ENCODE measurements at places on chromosomes 1 and 21. TPM values are rescaled to one million over a fixed set of nuclear protein-coding genes. Genes with fewer than 3 reads are reported as not detected.

Gene C4BPA
- not detected for total RNA-seq

Gene TMEM51
- total RNA-seq: 6.4 TPM

Gene ZYG11B
- 35.1 TPM for total RNA-seq

Gene KCNK1
- total RNA-seq: 6.3 TPM

Gene RNF186
- total RNA-seq: not detected

Gene RIPPLY3
- not detected for total RNA-seq

Gene COL11A1
- total RNA-seq: 1.00 TPM

Gene LDLRAD1
- not detected for total RNA-seq

Gene SH2D2A
- total RNA-seq: 3.4 TPM

DNA sequence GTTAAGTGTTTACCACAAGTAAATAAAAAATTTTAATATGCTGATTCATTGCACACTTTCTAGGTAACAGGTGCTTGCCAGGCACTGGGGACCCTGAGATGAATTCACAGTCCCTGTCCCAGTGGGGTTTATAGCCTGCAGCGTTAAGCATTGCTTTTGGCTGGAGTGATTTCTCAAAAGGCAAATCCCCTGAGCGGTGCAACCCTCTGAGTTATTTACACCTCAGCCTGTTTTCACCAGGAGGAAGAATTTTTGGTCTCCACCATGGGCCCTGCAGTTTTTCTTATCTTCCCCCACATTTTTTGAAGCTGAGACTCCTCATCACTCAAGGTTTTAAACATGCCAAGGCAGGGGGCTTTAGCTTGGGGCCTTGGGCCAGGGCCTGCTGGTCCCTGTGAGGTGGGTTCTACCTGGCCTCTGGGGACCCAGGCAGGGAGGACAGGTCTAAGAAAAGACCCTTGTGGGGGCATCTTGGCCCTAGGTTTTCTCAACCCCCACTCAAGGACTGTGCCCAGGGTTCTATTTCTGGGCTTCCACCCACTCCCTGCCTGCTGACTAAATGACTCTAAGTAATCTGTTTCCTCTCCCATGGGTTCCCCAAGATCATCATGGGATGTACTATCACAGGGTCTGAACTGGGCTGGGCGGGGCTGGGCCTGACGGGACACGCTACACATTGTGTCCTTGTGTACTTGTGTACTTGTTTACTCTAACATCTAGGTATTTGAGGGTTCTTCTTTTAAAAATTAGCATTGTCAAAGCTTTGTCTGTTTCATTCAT lies 10.2 kb upstream of the CHIT1 start:
- no peak for DNase-seq

DNA sequence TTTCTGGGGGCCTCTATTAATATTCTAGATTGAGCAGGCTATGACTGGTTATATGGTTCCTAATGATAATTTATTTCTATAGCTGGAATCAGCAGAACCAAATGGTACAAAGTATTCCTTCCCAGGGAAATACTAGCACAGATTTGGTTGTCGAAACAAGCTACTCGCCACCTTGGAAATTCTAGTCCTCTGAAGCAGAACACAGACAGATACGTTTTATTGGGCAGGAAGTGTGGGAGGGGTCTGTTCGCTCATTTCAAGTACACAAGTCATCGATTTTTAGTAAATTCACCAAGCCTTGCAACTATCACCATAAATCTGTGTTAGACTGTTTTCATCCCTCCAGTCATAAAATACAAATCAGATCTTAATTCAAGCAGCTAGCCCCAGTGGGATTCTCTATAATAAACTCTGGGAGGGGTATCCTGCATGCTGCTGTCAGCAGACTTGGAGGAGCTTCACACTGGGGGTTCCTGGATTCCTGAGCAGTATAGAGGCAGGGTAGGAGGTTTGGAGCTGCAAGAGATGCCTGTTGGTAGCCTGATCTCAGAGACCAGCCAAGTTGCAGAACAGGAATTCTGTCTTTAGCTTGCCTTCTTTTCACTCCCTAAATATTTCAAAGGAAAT lies 9.8 kb upstream of the GPR137B start:
- peak; percentile 5 for DNase-seq

- DNase-seq: no peak
Measured at GRCh38 chr1:119713039-119713748, 1.5 kb downstream of the PHGDH start.

GRCh38 chr1:39992234-39992633 lies 37.3 kb downstream of the MFSD2A start:
- DNase-seq: no peak

- no peak for DNase-seq
Measured at GRCh38 chr21:33078907-33079582, 9.1 kb downstream of the OLIG1 start.

GRCh38 chr1:112721966-112722524 lies 6.9 kb upstream of the PPM1J start:
- no peak for DNase-seq

DNA sequence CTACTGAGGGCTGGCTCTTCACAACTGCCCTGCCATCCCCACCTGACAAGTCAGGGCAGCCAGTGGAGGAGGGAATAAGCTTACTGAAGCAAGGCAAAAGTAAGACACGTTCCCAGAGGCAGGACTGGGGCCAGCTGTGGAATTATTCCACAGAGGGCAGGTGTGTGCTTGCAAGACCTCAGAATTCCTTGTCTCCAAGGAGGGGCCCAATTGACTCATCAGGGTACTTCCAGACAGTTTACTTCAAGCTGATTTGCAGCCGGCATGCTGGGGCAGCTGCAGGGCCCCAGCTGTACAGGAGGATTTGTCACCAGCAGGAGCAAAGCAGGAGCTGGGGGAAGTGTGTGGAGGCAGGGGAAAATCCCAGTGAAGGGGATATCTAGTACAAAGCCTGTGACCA lies 167.5 kb upstream of the CAMK1G start:
- no peak for DNase-seq

DNA sequence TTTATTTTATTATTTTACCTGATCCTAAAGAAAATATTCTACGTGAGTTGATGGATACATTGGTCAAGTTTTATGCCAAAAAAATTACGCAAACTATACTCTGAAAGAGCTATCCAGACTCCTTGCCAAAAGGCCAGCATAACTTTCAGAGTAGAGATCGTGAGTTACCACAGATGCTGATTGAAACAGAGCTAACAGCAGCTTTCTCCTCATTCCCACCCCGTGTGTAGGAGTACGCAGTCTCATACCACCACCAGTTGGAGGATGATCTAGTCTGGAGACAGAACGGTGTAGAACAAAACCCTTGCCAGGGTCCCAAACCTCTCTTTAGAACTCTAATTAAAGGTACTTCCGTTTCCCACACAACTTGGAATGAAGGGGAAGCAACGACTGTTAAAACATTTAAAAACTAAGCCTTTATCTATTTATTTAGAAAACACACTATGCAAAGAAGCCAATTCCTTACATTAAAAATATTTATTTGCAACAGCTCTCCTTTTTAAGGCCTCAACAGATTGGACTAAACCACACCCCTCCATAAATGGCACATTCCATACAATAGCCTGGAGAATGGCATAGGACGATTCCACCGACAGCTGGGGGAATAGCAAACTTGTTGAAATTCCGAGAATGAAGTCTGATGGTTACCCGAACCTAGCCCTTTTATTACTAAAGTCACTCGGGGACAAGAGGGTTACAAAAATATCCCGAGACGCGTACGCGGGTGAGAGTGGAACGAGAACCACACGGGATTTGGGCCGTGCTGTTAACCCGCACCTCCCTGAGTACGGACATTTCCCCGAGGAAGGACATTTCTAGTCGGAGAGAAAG lies 1.4 kb downstream of the NUCKS1 start:
- peak; percentile 90 for DNase-seq

DNA sequence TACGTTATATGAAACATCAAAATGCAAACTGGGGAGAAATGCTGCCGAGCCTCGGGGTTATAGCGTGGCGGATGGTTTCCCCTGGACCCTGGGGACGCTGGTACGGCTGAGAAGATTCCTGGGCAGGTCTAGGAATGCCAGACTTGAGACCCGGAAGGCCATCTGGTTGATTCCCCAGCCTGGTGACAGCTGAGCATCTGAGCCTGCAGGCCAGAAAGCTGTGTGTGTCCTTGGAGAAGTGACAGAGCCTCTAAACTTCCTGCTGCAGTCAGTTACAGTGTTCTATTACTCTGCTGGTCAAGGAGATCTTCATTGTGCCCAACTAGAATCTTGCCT lies 2.3 kb downstream of the VASH2 start:
- no peak for DNase-seq

GRCh38 chr21:24658026-24658425 lies 949.3 kb downstream of the MRPL39 start:
- DNase-seq: no peak

DNA sequence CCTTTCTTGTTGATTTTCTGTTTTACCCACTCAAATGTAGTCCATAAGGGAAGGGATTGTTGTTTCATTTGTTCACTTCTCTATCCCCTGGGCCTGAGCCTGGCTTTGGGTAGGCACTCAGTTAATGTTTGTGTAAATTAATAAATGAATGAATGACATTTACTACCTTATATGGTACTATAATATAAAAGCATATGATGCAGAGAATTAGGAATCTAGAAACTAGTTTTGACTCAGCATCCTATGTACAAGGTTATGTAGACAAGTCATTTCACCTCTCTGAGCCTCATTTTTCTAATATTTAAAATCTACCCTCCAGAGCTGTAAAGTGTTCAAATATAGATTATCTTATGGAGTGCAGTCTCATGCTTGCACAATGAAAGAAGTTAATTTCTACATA lies 68.9 kb upstream of the S1PR1 start:
- no peak for DNase-seq

DNA sequence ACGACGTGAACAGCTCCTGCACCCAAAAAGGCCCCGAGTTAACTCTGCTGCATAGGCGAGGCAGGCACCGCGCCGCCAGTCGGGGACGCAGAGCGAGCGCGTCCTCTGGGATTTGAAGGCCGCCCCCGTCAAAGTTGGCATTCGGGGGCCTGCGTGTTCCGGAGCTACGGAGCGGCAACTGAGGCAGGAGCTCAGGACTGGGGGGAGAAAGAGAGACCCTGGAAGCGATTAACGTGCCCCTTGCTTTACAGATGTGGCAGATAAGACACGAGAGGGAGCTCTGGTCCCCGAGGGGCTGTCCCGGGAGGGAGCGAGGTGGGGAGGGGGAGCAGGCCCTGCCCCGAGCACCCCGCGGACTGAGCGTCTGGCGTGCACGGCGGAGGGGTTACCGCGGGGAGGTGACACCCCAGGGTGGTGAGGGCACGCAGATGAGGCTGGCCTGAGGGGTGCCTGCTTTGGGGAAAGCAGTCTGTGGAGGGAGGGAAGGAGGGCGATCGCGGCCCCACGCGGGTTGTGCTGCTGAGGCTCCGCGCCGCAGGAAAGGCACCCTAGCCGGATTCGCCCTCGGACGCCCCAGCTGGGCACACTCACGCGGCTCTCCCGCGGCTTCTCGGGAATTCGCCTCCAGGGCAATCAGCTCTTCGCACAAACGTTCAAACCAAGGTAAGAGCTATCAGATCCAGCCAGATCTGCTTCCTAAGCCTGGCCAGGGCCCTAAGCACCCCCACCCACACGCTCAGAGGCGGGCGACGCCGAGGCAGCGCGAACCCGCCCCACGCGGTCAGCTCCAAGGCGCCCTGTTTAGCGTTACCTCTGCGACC lies 26.5 kb downstream of the ACTA1 start:
- DNase-seq: no peak

DNA sequence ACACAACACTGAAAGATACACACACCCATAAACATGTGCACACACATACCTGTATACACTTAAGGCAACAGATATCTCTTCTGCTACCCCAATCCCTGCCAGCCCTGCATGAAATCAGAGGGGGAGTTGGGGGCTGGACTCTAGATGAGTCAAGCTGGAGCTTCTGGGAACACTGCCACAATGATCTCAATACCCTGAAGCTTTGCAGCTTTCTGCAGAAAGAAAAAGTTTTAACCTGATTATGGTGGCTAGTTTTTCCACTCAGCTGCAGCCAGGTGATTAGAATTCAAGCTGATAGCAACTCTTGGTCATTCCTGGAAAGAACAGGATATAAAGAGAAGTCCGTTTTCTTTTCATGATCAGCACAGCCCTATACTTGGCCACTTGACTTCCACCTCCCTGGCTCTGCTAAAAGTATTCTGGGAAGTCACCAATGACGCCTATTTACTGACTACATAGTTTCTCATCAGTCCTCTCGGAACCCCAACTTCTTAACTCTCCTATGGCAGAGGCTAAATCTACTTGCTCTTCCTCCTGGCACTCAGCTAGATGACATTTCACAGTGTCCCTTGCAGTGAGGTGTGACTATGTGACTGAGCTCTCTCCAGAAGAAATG lies 20.7 kb upstream of the DNASE2B start:
- no peak for DNase-seq

DNA sequence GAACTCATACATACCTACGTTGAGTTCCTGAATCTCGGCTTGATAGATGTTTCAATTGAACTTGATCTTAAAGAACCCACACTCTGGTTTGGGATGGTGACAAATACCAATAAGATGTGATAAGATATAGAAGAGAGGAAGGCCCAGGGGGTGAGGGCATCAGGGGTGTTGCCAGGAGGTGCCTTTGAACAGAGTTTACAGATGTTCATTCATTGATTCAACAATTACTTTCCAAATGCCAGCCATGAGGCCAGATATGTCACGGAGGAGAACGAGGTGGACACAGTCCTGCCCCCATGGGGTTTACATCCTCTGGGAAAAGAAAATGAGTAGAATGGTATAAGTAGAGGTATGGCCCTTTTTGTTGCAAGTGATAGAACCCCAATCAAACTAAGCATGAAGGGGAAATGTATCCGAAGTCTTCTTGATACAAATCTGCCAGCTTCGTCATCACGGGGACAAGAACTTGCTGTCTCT lies 659 bp downstream of the LRRC71 start:
- no peak for DNase-seq

DNA sequence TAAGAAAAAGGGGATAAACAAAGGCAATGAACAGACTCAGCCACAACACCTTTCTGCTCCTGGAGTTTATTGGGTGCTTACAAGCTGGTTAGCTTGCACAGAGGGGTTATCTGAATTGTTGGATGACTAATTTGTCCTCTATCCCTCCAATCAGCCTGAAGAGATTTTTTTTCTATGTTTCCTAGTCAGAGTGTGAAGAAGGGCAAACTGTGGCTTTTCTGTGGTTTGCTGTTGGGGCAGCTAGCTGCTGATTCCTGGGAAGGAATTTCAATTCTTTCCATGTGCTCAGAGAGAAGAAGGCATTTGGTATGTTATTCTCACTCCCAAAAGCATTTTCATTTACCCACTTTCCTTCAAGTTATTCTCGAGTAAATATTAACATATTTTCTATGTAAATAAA lies 48.6 kb downstream of the PCP4 start:
- no peak for DNase-seq

GRCh38 chr1:184326278-184326677 lies 60.6 kb upstream of the C1orf21 start:
- no peak for DNase-seq

- DNase-seq: no peak
Measured at GRCh38 chr1:35428360-35428759, 128.8 kb downstream of the KIAA0319L start.

- DNase-seq: peak; percentile 82
Measured at GRCh38 chr21:42220138-42220701, 1.3 kb downstream of the ABCG1 start.
